Bone marrow (tissue), 2 donors: ENCODE measurements at places on chromosomes 1 and 21.

- no peak for DNase-seq
Measured at GRCh38 chr21:44706706-44707581, 4.4 kb downstream of the TSPEAR start.

DNA sequence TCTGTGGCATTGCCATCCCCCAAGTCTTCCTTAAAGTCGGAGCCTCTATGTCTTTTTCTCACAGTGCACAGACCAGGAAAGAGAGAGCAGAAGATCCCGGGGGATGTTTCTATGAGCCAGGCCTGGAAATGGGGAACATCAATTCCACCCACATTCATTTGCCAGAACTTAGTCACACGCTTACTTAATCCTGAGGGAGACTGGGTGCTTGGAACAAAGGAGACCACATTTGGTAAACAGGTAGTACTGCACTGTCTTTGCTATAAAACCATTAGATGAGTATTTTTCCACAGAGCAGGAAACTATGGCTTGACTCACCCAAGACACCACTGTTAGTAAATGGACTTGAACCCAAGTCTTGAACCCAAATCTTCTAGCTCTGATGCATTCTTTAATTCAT lies 60.7 kb upstream of the CTTNBP2NL start:
- no peak for DNase-seq

DNA sequence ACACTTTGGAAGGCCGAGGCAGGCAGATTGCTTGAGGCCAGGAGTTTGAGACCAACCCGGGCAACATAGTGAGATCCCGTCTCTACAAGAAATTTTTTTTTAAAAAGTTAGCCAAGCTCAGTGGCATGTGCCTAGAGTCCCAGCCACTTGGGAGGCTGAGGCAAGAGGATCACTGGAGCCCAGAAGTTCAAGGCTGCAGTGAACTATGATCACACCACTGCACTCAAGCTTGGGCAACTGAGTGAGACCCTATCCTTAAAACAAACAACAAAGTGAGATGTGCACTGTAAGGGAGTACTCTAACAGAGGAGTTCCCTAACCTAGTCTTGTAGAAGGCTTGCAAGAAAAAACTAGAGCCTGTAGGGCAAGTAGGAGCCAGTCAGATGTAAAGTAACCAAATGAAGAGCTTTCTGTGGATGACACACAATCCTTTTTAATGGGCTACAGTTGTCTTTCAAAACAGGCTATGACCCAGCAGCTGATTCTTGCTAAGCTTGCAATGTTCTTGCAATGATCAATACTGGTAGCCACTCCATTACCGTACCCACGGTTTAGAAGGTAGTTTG lies 38.0 kb upstream of the SRP9 start:
- DNase-seq, result no peak

GRCh38 chr1:5479876-5480646 lies 512.2 kb downstream of the NPHP4 start:
- no peak for DNase-seq

DNA sequence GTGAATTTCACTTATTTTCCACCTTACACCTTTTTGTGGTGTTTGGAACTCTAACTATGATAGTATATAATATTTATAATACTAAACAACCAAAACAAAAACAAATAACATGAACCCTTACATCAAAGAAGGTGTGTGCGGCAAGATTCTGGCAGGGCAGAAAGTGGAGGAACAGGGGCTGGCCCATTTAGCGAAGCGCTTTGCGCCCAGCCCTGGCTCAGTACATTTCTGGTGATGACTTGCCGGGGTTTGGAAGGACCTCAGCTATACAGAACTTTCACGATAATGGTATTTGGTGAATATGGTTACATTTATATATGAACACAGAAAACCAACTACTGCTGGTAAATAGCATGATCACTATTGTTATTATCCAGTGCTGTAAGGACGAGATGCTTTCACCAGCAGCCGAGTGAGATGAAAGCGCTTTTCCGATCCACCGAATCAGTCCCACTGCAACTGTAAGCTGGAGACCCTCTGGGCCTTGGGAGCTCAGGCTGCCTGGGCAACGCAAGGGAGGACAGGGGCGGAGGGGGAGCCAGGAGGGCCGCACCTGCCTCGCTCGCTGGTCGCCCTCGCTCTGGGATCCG lies 63.9 kb downstream of the CD247 start:
- no peak for DNase-seq

DNA sequence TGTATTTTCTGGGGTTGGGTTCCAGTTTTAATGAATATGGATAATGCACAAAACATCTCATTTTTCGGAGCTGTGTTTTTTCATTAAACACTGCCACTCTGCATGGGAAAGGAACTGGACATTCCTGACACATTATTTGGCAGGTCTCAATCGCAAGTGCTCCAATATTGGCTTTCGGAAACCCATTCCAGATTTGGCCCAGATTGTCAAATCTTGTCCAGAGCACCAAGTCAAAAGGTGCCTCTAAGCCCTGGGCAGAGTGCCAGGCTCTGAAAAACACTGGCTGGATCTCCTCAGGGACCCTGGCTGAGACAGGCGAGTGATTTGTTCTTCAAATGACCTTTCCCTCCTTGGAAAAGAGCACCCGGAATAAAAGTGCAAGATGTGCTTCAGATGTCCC lies 68.4 kb upstream of the MRPS6 start:
- DNase-seq, result no peak

GRCh38 chr1:70966018-70966638 lies 81.5 kb downstream of the PTGER3 start:
- DNase-seq, result no peak

GRCh38 chr1:93810316-93810715 lies 68.7 kb downstream of the DNTTIP2 start:
- no peak for DNase-seq

DNA sequence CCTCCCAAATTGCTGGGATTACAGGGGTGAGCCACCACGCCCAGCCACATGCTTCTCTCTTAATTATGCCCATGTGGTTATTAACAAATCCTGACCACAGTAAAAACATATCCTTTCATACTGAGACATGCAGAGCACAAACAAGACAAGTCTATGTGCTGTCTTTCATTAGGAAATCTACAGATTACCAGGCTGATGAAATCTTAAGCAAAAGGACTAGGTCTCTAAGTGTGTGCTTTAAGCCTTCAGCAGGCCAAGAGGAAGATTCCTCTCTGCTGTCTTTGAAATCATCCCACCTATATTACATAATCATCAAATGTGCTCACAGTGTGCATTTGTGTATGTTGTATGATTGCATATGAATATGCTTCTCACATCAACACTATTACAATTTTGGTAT lies 419.3 kb downstream of the KCTD3 start:
- DNase-seq, result no peak

GRCh38 chr1:235127732-235128455 lies 743 bp downstream of the TOMM20 start:
- DNase-seq, result no peak

DNA sequence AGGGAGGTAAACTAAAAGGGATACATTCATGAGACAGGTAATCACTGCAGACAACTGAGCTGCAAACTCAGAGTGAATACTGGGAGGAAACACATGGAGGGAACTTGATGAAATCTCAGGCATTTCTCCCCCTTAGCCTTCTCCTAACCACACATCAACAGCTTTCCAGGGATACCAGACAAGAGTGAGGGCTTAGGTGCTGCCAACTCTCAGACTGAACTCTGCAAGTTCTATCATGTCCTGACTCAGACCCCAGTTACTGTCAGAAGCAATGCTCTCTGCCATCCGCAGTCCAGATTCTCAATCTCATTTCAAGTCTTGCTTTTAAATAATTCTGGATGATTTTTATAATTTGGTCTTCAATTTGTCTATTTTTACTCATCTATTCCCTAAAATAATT lies 267.3 kb downstream of the LTN1 start:
- DNase-seq, result no peak

GRCh38 chr1:235060607-235061470 lies 67.8 kb downstream of the TOMM20 start:
- DNase-seq, result no peak

- DNase-seq, result no peak
Measured at GRCh38 chr1:178019622-178020021, 49.8 kb upstream of the SEC16B start.

DNA sequence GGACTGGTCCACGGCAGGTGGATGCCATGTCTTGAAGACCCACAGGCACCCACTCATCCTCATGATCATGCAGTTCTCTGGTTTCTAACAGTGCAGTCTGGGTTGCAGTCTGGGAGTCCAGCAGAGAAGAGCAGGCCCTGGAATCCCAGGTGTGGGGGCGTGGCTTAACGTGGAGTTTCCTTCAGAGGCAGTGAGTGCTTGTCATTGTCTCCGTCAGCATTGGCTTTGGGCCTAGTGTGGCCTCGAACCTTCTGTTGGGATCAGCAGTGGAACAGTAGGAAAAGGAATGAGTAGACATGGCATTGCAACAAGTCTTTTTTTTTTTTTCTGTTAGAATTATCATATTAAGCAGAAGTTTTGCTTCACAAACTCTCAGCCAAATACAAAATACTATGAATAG lies 12.8 kb downstream of the LGALS8 start:
- no peak for DNase-seq

DNA sequence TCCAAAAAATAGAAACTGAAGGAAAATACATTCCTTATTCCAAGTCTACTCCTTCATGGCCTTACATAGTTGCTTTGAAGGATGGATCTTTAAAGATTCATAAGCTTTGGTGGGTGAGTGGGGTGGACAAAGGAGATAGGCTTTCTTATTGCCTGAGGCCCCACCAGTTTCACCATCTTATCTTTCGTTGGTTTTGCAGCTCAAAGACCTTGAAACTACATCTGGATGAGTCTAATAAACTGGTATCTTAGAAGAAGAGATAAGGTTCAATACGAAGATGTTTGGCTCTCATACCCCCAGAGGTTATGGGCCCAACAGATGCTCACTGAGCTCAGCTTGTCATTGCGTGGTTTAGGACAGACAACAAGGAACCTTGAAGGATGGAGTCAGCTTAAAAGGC lies 201.5 kb downstream of the HS2ST1 start:
- DNase-seq, result no peak

DNA sequence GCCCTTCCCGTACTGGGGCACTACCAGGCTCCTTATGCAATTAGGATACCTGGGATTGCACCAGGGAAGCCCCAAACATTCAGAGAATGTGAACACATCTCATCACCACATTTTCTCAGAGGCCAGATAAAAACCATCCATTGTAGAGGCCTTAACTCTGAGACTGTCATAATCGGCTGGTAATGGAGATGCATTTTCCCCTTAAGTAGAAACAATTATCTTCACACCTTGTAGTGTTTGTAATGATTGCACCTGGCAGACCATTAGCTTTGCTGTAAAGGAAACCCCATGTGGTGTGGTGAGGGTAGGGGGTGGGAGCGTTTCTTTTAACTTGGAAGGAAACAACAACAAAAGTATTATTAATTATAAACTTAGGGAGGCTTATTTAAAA lies 90.0 kb upstream of the TLR5 start:
- DNase-seq, result no peak

DNA sequence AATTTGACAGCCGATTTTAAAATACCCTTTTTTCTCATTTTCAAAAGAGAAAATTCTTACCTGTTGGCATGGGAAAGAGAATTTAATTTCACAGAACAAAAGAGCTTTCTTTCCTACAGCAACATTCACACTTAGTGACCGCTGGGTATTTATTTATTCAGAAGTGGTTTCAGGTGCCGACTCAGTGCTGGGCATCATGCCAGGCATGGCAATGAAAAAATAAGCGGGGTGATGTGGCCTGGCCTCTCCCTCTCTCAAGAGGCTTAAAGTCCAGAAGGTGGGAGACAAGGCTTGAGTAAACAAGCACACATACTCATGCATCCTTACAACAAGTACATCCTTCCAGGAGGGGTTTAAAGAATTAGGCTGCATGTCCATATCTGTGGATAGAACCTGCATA lies 4.1 kb upstream of the PCP4 start:
- DNase-seq, result no peak

DNA sequence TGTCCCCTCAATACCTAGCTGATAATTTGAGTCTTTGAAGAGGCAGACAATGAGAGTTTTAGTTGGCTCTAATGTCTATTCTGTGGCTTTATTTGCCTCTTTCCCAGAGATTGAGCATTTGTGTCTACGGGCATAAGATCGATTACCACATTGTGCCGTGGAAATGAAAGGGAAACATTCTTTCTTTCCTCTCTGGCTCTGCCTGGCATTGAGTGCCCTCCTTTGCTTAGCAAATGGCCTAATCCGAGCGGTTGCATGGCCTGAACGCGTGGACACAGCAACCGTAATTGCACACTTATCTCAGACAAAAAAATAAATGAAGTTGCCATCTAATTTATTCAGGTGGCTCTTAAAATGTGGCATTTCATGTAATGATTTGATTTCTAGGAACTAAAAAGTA lies 247.9 kb downstream of the ADGRL2 start:
- DNase-seq, result no peak

DNA sequence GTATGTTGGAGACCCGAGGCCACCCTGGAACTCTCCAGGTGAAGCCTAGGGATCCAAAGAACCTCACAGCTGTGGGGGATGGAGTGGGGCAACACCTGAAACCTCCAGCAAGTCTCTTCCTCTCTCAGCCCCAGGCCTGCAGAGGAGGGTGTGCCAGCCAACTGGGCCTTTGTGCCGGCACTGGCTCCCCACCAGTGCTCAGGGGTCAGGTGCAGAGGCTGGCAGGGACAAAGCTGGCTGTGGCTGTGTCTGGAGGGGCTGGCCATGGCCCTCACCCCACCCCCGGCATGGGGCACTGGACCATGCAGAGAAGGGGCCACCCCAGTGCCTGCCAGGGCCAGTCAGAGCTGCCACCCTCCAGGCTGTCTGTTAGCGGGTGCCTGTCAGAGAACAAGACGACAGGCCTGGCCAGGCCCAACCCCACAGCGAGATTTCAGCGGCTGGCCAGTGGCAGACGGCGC lies 3.9 kb downstream of the COL18A1 start:
- no peak for DNase-seq

DNA sequence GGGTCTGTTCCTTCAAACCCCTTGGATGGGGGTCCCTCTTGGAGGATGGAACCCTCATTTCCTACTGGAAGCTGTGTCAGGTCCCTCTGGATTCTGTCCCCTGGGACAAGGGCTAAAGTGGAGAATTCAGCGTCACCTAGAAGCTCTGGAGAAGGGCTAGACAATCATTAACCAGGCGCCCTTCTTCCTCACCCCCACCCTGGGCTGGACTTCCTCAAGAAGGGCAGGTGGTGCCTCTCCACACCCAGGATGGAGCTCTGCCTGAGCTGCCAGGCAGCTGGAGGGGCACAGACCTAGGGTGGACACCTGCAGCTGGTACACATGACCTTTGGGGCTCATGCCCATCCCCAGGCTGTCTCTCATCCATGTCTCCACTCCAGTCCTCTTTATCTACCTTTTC lies 3.6 kb downstream of the CELF3 start:
- DNase-seq, result no peak

GRCh38 chr1:206558794-206559671 lies 51.7 kb downstream of the RASSF5 start:
- no peak for DNase-seq

GRCh38 chr1:30877205-30877912 lies 31.2 kb downstream of the SDC3 start:
- peak; percentile 13 for DNase-seq

- no peak for DNase-seq
Measured at GRCh38 chr21:21102896-21103295, 104.7 kb downstream of the NCAM2 start.

- no peak for DNase-seq
Measured at GRCh38 chr1:197152662-197153061, 6.2 kb upstream of the ASPM start.

GRCh38 chr1:54080598-54081049 lies 27.2 kb downstream of the TCEANC2 start:
- no peak for DNase-seq
